ENCODE measurements at places on chromosomes 13 and 19.
A peak's percentile ranks its signal among the peaks of the same experiment; 100 is the strongest.

- DNase-seq, result no peak
Measured at GRCh38 chr19:16598848-16599247, 26.6 kb upstream of the SLC35E1 start.

DNA sequence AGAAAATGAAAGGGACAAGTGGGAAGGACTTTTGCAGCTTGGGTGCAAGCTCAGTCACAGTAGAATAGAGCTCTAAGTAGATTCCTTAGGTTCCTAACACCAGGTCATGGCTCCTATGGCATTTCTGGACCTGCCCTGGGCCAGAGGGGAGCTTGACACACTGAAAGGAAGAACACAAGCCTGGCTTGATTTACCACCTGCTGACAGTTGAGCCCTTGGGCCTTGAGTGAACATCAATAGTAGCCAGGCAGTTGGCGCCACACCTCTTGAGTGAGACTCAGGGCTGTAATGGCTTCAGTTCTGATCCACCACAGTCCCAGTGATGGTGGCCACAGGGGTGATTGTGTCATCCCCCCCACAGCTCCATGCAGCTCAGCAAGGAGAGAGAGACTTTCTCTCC is 221.9 kb upstream of the PCDH17 start:
- peak; percentile 6 for DNase-seq

DNA sequence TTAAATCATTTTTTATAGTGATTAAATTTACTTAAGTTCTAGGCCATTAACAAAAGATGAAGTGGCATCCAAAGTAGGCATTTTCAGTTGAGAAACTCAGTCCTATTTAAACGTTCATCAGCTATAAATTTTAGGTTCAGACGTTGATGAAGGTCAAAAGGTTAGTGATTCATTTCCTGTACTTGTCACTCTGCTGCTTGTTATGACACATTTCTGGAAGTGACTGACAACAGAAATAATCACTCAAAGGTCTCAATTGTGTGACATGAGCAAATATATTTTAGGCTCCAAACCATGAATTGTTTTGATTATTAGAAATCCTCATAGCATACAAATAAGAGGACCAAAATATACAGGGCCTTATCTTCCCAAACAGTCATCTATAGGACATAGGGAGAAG is 10.3 kb upstream of the EDNRB start:
- no peak for DNase-seq

GRCh38 chr13:100546713-100547405 is 41.7 kb downstream of the GGACT start:
- no peak for DNase-seq

GRCh38 chr19:9934132-9934950 is 2.0 kb downstream of the OLFM2 start:
- peak; percentile 91 for DNase-seq

GRCh38 chr19:42134535-42135070 is 2.4 kb upstream of the POU2F2 start:
- DNase-seq, result no peak

GRCh38 chr13:33606692-33607091 is 211.3 kb upstream of the RFC3 start:
- peak; percentile 79 for DNase-seq

- DNase-seq, result no peak
Measured at GRCh38 chr19:8423817-8424223, 10.7 kb downstream of the MARCHF2 start.

- no peak for DNase-seq
Measured at GRCh38 chr13:46675016-46675415, 121.9 kb downstream of the ESD start.

DNA sequence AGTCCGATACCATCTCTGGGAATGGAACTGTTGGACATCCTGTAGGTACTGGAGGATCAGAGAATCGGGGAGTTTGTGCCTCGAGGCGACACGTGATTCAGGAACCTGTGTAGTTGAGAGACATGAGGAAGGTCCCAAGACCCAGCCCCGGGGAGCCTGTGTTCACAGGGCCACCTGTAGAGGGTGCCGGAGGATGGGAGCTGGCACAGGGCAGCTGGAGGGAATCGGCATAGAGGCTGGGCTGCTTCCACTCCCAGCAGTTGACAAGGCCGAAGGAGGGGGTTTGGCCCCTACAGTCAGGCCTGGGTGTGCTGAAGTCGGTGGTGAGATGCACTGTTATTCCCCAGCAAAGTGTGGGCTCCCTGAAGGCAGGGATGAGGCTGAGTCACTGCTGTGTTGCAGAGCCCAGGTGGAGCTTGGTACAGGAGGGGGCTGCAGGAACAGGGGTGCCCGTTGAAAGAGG is 2.5 kb upstream of the ISYNA1 start:
- DNase-seq, result no peak

DNA sequence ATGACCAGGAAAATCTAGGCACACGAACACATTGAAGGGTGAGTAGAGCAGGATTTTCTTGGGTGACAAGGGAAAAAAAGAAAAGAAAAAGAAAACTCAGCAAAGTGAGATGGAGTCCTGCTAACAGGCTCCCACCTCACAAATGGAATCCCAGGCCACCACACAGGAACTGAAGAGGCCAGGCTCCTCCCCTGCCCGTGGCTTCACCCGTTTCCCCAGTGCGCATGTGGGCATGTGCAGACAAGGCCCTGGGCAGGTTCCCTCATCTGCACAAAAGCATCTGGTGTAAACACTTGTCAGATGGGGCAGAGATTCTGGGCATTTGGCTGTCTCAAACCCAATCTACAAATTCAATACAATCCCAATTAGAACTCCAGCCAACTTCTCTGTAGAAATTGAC is 24.5 kb downstream of the CFAP97D2 start:
- no peak for DNase-seq

DNA sequence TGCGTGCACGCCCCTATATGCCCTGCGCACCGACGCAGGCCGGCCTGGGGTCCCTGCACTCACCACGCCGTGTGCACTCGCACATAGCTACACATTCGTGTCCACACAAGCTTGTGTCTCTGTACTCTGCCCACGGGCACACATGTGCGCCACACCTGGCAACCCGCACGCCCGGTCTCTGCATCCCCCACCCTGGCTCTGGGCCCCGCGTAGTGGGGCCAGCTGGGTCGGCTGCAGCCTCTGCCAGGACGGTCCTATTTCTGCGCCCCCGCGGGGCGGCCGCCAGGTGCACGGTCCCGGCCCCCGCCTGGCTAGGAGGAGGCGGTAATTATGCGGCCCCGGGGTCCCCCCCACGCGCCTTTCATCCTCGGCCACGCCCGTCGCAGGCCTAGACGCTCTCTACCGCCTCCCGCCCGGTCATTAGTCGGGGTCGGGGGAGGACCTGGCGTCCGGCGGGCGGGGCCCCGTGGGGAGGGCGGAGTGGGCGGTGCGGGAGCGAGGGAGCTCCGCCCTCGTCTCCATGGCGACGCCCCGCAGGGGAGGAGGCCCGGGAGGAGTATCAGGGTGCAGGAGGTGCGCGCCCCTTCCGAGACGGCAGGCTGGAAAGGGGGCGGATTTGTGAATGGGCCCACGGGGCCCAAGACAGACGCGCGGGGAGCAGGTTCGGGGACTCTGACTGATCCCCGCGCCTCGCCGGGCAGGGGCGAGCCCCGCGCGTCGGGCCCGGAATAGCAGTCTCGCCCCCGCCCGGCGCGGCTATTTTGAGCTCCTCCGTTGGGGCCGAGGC is 2.8 kb upstream of the CIRBP start:
- DNase-seq, result peak; percentile 95

GRCh38 chr19:17027535-17027975 is 945 bp upstream of the CPAMD8 start:
- no peak for DNase-seq

DNA sequence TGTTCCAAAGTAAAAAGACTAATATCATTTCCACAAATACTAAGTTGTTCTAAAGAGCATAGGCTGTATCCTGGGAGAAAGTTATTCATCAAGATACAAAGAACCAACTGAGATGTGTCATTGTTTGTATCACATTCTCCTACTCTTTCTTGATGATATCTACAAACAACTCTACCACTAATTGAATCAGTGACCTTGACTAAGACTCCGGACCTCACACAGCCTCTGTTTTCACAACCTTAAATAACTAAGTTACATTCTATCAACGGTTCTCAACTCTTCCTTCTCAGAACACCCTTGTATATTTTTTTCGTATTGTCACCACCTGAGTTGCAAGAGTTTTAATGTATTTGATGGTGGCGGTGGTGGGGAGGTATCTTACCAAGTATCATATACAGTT is 12.6 kb downstream of the IRS2 start:
- DNase-seq, result no peak

- no peak for DNase-seq
Measured at GRCh38 chr13:73851104-73851503, 283.1 kb downstream of the KLF12 start.

DNA sequence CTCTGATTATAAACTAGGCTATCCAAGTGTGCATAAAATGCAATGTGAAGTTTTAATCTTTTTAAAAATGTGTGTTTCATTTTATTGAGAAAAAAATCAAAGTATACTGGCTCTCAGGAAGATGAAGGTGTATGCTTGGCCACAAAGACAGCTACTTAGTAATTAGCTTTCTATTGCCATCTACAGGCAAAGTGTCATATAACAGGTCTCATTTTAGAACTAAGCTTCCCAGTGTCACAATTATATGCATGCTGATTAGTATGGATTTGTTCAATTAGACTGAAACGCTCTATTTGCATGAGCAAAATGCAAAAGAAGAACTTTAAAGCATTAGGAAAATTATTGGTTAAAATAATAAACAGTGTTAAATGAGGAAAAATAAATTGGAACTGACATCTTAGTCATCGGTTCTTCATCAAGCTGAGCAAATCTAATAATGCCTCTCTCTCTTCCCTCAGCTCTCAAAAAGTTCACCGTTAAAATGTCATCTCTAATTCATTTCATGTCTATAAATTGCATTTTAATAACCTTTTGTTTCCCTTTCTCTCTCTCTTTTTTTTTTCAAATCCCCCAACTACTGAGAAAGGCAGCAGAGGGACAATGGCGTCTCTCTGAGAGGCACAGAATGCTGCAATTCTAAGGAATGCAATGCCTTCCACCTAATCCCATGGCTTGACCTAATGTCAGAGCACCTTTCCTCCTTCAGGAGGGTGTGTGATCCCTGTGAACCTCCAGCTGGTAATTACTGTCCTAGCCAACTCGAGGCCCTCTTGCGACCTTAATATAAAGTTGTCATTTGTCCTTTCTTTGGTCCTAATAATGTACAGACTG is 313.1 kb upstream of the MAB21L1 start:
- DNase-seq, result peak; percentile 77

DNA sequence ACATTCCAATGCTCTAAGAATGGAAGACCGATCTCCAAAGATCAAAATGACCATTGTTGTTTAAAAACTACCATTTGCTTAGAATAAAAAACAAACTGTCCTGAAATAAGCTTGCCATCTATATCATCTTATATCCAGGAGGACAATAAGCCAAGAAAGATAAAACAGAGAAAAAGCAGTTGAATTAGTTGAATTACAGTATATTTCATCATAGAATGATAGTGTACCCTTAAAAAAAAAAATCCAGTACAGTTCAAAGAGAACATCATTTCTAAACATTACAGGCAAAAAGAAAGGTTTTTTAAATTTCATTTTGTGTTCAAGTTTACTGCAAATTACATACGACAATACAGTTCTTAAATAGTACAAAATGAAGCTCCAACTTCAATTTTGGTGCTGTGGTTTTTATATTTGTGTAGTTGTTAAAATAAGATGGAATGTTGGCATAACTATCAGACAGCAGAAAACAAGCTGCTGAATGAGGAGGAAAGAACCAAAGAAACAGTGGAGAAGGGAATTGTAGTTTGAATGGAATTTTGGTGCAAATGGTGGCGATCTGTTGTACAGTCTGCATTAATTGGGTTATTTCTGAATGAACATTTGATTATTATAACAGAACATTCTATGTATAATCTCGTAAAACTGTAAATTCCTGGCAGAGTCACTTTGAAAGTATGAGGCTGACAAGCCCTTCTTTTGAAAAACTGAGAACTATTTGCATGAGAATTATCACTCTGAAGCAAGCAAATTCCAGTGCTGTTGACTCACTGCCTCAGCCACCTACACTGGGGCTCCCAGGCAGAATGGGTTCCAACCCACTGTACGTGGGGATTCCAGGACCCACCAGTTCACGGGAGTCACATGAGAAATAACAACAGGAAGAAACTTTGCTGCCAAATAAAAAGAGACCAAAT is 37.7 kb downstream of the LHFPL6 start:
- DNase-seq, result peak; percentile 19

GRCh38 chr19:39928357-39928725 is 6.1 kb downstream of the FCGBP start:
- no peak for DNase-seq

DNA sequence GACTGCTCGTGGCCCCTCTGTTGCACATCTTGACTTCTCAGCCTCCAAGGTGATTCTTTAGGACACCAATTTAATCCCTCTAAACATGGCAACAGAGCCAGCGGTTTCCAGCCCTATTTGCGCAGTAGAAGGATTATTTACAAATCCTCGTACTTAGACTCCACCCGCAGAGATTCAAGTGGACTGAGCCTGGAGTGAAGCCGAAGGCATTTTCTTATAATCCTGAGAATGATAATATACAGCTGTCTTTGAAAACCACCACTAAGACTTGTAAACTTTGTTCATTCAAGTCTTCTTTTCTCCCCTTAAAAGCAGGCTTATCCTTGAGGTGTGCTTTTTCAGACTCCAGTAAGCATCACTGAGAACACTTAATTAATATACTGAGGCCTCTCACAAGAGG is 4.8 kb upstream of the DPRX start:
- no peak for DNase-seq

DNA sequence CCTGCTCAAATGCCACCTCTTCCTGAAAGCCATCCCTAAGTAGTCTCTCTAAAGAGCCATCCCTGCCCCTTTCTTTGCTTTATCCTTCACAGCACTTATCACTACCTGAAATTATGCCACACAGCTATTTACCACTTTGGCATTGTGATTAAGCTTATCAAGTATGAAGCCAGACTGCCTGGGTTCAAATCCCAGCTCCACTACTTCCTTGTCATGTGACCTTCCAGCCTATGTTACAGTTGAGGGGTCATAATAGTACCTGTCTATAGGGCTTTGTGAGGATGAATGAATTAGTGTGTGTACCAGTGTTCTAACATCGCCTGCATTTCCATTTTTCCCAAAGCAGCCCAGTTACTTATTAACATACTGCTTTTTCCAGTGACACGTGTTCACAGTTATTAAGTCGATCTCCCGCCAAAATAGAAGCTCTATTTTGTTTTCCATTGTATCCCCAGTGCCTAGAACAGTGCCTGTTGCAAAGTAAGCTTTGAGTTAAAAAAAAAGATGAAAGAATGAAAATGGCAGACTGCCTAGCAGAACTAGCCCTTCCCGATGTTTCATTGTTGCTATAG is 32.8 kb downstream of the ZSWIM9 start:
- DNase-seq, result no peak

DNA sequence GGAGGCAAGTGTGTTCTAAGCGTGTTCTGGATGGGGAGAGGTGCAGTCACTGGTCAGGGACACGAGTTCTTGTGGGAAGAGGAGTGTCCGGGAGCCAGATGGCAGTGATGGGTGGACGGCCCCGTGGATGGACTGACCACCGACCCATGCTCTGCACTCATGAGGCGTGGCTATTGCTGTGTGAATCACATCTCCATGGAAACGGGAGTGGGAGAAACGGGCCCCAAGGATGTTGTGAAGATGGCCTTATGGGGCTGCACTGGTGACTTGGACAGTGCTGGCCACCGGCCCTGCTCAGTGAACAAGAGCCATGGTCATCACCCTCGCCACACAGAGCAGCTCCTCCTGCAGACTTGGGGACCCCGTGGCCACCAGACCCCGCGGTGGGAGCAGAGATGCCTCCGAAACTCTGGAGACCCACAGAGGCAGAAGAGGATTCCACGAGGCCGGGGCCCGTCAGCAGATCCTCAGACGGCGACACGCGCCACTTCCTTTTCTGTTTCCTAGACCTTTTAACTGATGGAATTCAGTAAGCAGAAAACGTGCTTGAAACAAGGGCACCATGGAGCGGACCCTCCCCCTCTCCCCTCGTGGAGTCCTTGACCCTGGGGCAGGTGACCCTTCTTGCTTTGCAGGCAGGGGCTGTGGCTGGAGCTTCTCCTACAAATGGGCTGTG is 47.5 kb downstream of the GAS6 start:
- no peak for DNase-seq

Measured in neural progenitor cell (in vitro differentiated cells).